Stimulated activated CD8-positive, alpha-beta memory T cell treated with anti-CD3 and anti-CD28 coated beads, Interleukin-2, amount 100 ng/mL, for 48 hours (primary cell): ENCODE measurements at places on chromosomes 3 and 15.

DNA sequence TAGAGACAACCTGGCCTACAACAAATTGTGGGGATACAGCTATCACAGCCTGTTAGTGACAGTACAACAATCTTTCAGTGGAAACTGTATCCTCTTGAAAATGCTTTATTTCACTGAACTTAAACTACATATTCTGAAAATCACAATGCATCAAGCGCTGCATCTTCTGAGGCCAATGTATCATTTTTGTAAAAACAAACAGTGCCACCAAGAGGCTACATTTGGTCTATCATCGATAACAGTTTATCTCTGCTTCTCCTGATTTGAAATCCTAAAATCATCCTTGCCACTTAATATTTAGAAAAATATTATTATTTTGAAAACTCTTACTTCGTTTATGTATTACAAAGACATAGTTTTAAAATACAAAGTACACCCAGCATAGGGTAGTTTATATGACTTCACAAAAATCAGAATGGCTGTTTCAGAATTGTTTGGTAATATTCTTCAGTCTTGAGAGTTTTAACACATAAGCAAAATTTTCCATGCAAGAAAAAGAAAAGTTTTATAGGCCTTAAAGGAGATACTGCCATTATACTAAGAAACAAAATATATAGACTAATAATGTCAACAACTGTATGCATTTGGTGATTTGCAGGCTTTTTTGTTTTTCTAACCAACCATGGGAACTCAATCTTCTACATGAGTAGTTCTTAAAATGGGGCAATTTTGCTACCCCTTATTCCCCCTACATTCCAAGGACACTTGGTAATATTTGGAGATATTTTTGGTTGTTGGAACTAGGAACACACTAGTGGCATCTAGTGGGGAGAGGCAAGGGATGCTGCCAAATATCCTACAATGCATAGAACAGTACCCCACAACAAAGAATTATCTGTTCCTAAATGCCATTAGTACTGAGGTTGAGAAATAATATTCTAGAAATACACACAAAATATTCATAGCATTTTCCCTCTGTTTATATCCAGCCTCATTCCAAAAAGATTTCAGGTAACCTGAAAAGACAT, 42.3 kb downstream of the WDR72 start:
- DNase-seq: no peak

DNA sequence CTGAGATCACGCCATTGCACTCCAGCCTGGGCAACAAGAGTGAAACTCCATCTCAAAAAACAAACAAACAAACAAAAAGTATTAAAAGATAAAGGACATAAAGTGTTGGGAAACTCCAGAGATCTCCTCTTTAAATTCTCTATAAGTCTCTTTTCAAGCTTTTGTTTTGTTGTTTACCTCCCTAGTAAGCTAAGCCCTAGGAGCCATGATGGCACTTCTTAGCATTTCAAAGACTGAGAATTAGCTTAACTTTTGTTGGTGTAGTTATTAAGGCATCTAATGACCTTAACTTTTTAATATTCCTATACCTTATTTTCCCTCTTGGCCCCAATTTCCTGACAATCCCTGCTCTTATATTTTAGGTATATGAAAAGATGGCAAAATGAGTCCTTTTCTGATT, 157.3 kb downstream of the ZNF609 start:
- DNase-seq: no peak

DNA sequence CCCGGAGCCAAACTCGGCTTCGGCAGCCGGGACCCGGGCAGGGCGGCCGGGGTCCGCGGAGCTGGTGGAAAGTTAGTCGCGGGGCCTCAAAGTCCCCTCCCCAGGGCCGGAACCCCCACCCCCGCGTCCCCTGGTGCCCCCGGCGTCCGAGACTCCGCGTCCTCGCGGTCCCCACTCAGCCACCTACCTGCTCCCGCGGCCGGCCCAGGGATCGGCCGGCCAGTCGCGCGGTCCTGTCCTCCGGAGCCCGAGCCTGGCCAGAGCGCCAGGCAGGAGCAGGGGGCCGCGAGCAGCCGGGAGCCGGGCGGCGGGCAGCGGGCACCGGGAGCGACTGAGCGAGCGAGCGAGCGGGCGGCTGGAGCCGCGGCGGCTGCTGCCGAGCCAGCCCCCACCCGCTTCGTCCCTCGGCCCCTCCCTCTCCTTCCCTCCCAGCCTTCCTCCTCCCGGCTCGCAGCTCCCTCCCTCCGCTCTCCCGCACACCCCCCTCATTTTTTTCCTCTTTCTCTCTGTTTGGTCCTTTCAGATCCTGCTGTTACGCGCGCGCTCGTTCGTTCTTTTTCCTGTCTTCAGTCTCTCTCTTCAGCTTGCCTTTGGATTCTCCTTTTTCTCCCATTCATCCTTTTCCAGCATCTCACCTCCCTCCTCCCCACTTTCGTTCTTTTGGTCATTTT, at the start of gene MEGF11:
MEGF11 (minus strand) TSS at position 333 of the 671 bp plus-strand sequence. CDS start 125,347 bp downstream, outside the sequence.
- DNase-seq: no peak

DNA sequence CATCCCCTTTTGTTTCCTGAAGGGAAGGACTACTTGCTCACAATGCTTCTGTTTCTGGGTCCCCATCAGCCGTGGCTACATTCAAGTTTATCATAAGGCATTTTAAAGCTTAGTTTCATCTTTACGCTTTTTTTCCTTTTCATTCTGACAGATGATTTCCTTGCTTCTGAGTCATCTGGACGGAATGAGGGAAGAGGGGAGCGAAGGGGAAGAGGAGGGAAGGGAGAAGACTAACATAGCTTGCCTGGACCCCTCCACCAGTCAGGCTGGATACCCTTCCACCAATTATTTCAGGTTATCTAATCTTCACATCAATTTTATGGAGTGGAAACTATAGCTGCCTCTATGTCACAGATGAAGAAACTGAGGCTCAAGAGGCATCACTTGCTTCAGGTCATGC, 27.6 kb downstream of the FAM3D start:
- no peak for DNase-seq

GRCh38 chr15:63451671-63452315, 52.6 kb upstream of the USP3 start:
- no peak for DNase-seq

GRCh38 chr3:194042927-194043326, 93.0 kb upstream of the HES1 start:
- no peak for DNase-seq

DNA sequence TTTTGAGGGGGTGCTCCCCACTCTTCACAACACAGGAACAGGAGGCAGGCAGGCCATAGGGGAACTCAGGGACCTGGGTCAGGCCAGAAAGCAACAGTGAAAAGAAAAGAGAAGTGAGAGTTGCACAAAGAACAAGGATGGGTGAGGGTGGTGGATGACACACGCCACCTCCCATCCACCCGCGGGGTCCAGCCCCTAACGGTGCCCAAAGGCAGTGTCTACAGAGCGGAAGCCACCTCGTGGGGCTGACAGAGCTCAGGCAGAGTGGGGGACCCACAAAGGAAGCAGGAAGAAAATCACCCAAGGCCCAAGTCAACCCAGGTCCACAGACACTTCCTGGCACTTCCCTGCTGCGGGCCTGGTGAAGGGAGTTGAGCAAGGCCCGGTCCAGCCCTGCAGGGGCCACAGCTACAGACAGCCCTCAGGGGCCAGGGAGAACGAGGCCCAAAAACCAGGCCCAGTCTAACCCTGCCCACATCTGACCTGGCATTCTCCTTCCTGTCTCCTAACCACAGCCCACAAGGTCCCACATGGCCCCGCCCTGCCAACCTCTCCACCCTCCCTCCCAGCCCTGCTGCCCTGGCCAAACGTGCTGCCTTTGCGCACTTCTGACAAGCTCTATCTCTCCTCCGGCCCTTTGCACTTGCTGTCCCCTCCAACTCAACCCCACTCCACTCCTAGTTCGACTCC, 5.9 kb downstream of the NUP210 start:
- DNase-seq: peak; percentile 67

- no peak for DNase-seq
These were observed 5.8 kb upstream of the ATP11B start for GRCh38 chr3:182787302-182788036.

DNA sequence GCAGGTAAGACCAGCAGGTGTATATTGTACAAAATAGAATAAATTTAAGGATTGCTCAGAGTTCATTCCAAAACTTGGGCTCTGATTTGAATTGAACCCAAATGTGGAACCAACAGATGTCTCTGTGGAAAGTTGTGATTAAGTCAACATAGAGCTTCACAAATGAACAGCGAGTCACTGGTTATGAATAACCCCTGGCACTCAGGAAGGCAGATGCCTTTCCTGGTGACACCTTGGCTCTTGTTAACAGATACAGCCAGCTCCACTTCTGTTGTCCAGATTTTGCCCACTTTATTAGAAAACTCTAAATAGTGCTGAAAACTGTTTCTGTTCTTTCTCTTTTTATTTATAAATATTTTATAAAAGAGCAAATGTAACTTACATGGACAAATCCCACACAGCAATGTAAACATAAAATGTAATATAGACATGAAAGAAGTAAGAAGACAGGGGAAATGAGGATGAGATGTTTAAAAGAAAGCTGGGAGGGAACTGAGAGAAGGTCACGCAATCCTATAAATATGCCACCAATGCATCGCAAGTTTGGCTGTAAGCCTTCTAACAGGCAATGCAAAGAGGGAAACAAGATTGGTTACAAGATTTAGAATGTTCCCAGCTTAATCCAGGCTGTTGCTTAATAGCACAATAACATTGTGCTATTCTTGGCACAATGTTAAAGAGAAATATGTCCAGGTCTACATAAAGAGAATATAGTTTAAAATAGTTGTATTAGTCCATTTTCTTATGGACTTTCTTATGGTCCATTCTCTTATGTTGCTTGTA, 495.5 kb downstream of the TAFA4 start:
- no peak for DNase-seq

DNA sequence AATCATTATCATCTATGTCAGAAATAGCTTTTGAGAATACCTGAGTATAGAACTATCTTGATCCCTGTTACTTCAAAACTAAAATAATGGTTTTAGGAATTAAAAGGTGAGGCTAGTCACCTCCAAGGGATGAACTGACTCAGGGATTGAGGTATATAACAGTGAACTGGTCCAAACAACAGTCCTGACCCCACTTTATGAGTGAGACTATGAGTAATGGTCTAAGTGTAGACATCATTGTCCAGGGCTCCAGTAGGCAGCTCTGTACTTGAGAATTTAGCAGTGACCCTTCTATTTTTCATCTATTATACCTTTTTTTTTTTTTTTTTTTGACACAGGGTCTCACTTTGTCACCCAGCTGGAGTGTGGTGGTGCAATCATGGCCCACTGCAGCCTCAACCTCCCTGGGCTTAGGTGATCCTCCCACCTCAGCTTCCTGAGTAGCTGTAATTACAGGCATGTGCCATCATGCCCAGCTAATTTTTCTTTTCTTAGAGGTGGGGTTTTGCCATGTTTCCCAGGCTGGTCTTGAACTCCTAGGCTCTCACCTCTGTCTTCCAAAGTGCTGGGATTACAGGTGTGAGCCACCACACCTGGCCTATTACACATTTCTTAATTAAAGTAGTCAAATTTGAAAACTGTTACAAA, 36.3 kb downstream of the MLH1 start:
- DNase-seq: no peak

DNA sequence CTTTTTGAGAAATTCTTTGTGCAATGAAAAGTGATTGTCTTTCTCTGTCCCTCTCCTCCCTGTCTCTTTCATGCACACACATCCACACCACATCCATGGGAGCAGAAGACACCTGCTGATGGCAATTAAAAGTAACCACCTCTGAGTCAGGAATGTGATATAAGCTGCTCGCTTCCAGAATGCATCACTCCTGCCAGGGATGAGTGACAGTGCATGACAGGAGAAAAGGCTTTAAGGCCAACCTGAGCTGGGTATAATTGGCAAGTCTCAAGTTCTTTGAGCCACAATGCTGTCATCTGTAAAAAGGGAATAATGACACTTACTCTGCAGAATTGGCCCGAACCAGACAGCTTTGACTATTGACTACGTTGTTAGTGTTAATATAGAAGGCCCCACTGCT, 59.6 kb downstream of the UBP1 start:
- no peak for DNase-seq

DNA sequence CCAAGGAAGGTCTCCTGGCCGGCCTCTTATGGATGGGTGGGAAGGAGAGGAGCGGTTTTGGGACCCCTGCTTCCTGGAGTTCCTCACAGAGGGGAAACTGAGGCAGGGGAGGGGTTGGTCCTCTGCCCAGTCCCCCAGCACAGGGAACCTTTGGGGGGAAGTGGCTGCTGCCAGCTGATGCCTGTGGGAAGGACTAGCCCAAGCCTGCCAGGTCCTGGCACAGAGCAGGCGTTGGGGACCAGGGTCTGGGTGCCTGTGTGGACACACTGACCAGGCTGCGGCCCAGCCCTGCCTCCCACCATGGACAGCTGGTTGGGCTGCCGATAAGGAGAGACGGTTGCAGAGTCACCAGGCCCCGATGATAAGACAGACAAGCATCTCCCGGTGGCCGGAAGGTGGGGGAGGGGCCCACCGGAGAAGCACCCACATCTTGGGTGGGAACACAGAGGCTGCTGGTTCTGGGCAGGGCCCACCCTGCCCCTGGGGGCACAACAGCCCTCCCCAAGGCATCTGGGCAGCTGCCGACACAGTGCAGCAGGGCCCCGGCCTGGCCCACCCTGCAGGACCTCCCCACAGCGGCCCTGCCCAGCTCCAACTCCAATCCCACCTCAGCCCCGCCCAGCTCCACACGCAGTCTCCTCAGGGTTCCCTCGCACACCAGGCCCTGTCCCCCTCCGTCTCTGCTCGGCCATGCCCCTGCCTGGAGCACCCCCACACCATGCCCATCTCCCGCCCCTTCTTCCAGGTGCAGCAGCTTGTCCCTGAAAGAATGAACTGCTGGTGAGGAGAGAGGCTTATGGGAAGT, 50.7 kb downstream of the DNAJB8 start:
- DNase-seq: no peak

- DNase-seq: no peak
These were observed 9.6 kb upstream of the ANXA2 start for GRCh38 chr15:60407415-60407805.

DNA sequence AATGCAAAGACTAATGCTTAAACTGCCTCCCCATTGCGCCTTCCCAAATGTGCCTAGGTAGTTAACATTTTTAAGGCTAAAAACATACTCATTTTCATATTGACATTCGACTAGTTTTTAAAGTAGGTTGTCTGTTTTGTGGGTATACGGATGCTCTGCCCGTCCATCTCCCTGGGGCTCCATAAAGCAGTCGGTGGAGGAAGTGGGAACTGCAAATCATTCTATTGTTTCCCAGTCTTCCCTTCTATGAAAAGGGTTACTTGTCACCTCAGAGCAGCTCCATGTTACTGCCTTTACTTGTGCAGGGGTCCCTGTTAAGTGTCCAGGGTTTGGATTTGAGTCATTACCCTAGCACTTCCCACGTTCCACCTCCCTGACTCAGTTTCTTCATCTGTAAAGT, 10.9 kb downstream of the CHCHD6 start:
- DNase-seq: no peak

GRCh38 chr3:21938267-21938681, 187.3 kb upstream of the ZNF385D start:
- no peak for DNase-seq

DNA sequence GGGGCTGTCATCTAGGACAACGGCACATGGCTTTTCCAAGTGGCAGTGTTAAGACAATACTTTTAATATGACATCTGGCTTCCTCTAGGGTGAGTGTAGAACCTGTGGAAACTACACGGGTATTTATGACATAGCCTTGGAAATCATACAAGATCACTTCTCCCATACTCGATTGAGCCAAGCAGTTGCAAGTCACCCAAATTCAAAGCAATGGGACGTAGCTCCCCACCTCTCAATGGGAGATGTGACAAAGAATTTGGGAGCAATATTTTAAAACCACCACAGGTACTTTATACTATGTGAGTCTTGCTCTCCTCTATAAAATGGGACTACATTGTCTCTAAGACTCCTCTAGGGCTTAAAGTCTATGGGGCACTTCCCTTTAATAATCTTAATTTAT, 93.5 kb downstream of the TGFBR2 start:
- DNase-seq: no peak
